ENCODE measurements at places on chromosomes 3 and 15. TPM values are rescaled to one million over a fixed set of nuclear protein-coding genes. Genes with fewer than 3 reads are reported as not detected.

The GOLGA8G gene
- not detected for total RNA-seq

The MNS1 gene
- 0.52 TPM for total RNA-seq

DNA sequence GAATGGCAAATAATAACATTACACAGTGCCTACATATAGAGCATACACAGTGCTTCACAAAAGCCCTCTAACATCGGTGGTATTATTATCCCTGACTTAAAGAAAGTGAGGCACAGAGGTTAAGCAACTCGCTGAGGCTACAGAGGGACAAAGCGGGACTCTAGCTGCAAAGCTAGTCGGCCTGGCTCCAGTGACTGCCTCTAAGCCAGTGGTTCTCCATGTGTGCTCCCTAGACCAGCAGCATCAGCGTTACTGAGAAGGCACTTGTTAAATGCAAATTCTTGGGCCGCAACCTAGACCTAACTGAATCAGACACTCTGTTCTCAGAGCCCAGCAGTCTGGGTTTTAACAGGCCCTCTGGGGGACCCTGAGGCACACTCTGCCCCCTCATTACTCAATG is 33.1 kb upstream of the LIPC start:
- DNase-seq, result no peak

DNA sequence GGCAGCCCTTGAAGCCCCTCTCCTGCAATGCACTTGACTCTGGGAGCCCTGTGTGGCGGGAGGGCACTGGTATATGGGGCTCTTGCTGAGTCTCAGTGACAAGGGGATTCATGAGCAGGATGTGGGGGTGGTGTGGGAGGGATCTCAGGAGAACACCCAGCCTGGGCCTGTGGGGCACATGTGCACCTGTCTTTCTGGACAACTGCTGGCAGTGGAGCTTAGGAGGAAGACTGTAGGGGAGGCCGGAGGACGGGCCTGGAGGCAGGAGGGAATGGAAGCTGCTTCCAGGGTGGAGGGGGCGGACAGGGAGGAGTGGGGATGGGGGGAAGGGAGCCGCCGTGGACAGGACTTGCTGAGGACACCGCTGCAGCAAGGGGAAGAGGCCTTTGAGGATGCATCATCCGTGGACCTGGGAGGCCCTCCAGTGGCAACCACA is 10.8 kb upstream of the SNRPA1 start:
- no peak for DNase-seq

- DNase-seq, result no peak
Measured at GRCh38 chr3:53577506-53577905, 83.1 kb downstream of the CACNA1D start.
